ENCODE measurements at places on chromosomes 2 and 18.

DNA sequence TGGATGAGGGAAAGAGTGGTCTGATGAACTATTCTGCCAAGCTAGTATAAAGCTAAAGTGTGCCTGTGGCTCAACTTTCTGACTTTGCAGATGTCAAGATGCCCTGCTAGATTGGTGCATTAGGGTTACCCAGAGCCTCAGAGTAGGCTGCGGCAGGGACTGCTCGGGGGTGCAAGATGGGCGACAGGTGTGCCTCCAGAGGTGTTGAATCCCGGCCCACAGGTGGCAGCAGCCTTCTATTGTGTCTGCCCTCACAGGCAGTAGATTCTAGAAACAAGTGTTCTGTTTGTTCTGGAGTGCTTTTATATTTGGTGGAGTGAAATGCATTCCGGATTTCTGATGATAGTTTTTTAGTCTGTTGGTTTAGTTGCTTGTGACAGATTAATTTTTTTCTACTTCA is 131.6 kb upstream of the IL1R2 start:
- DNase-seq: no peak

GRCh38 chr2:9214873-9215272 is 8.3 kb downstream of the ASAP2 start:
- no peak for DNase-seq

- no peak for DNase-seq
Measured at GRCh38 chr18:32835951-32836350, 63.1 kb upstream of the KLHL14 start.

GRCh38 chr2:134636714-134637113 is 82.1 kb downstream of the TMEM163 start:
- DNase-seq: no peak

DNA sequence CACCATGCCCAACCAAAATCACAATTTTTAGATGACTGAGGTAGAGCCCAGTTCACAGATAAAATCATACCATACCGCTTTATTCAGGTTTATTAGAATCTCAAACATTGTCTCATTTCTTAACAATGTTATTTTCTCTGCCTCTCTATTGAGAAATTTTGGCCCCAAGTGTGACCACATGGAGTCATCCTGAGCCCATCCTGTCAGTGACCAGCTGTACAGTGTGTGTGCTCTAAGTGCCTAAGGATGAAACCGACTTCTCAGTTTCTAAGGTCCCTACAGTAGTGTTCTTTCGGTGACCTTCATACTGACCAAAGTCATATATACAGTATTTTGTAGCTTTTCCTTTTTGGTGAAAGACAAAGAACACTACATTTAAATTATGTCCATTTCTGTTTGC is 123.7 kb upstream of the MSTN start:
- no peak for DNase-seq

DNA sequence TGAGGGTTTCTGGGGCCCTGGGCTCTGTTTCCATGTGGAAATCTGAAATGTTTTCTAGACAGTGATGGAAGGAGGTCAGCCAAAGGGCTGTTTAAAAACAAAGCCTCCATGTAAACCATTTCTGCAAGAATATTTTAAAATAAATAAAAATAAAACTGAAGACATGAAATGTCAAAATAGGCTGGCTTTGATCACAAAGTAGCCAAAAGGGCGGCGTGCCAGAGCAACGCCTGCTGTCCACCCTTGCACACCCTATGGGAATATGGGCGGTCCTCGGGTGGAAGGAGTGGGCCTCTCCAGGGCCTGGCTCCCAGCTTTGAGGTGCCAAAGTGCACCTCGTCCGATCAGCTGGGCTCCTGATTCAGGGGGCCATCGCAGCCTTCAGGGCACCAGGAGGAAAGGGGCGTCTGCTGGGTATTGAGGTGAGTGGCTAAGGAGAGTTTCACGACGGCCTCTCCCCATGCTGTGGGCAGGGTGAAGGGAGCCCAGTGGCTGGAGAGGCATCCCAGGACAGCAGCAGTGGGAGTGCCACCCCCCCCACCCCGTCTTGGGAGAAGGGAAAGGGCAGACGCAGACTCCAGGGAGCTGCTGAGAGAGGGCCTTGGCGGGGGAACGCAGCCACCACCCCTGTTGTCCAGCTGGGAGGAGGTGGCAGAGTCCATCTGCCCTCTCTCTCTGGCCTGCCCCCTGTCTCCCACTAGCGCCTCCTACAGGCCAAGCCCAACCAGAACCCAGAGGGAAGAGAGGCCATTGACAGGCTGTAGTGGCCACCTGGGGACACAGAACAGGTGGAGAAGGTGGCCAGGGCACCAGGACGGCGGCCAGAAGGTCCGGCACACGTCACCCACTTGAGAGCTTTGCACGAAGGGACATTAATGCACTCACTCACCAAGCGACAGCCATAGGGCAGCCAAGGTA is 5.7 kb upstream of the ERFE start:
- no peak for DNase-seq

DNA sequence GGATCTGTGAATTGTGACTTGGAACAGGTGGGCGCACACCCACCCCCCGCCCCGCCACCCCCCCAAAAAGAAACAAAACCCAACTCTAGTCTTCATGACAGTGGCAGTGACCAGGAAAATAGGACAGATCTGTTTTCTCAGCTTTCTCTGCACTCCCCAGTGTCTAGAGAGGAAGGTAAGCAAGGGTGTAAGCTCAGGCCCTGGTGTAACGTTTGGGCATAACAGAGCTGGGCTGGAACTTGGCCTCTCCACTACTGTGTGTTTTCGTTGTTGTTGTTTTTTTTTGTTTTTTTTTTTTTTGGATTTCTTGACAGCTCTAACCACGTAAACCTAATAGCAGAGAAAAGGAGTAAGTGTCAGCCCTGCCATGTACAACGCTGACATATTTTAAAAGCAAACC is 1160.8 kb downstream of the DPP10 start:
- no peak for DNase-seq

GRCh38 chr18:59697236-59697932 is at the start of gene CCBE1:
Gene CCBE1 (minus strand): TSS chr18:59697423.
- DNase-seq: no peak

DNA sequence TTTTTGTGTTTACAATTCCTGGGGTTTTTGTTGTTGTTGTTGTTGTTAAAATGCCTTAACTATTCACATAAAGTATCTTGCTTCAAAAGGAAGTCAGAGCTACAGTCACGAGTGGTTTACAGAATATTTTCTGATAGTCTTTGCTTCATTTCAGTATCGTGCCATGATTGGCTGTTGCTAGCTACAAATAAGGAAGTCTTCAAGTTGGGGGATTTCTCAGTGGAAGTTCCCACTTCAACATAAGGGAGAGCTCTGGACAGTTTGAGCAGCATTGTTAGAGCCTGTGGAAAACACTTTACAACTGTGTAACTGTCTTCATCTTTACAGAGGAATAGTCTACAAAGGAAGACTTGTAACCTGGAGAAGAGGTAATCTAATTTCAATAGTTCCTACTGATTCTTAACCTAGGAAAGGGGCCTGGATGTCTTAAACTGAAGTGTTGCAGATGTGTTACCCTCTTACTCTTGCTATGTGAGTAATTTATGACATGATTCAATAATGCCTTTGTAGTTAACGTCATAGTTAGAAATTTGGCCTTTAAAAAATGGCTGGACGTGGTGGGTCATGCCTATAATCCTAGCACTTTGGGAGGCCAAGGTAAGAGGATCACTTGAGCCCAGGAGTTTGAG is 23.4 kb upstream of the TANK start:
- no peak for DNase-seq

- no peak for DNase-seq
Measured at GRCh38 chr2:236964291-236964690, 121.4 kb upstream of the COPS8 start.

DNA sequence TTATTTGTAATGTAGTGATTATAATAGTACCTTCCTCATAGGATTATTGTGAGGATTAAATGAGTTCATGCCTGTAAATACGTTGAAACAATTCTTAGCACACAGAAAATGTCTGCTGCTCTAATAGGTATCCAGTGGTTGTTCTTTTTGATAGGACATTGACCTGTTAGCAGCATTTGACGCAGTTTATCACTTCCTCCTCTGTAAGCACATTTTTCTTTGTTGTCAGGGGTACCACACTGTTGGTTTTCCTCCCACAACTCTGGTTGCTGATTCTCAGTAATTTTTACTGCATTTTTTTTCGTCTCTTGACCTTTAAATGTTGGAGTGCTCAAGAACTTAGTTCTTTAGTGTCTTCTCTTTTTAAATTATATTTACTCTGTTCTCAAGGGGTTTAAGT is 15.4 kb downstream of the PPM1B start:
- DNase-seq: no peak

GRCh38 chr2:41142478-41142877 is 690.6 kb upstream of the SLC8A1 start:
- no peak for DNase-seq

DNA sequence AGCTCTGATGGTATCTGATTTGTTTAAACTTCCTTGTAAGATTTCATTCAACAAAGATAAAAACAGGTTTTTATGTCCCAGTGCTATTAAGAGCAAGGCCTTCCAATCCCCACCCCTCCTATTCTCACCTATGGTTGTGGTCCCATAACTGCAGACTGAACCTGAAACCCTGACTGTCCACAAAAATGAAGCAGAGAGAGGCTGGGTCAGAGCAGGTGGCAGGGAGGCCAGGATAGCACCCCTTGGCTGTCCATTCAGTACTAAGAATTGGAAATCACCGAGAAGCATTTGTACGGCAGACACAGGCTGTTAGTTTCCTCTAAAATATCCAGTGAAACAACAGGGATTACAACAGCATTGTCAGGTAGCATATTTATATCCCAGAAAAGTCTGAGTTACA is 37.3 kb upstream of the FMNL2 start:
- no peak for DNase-seq

All from NCI-H1436 treated with DMSO at 0.1 percent for 48 hours (cell line).